ENCODE measurements at places on chromosomes 7 and 10.

GRCh38 chr7:14604606-14605005, 297.9 kb downstream of the DGKB start:
- DNase-seq = no peak

GRCh38 chr10:17984056-17984455, 32.3 kb downstream of the SLC39A12 start:
- DNase-seq = no peak

- DNase-seq = no peak
These were observed 27.8 kb downstream of the NHLRC2 start for GRCh38 chr10:113882240-113882639.

- DNase-seq = no peak
These were observed 830.4 kb upstream of the COBL start for GRCh38 chr7:52146871-52147634.

DNA sequence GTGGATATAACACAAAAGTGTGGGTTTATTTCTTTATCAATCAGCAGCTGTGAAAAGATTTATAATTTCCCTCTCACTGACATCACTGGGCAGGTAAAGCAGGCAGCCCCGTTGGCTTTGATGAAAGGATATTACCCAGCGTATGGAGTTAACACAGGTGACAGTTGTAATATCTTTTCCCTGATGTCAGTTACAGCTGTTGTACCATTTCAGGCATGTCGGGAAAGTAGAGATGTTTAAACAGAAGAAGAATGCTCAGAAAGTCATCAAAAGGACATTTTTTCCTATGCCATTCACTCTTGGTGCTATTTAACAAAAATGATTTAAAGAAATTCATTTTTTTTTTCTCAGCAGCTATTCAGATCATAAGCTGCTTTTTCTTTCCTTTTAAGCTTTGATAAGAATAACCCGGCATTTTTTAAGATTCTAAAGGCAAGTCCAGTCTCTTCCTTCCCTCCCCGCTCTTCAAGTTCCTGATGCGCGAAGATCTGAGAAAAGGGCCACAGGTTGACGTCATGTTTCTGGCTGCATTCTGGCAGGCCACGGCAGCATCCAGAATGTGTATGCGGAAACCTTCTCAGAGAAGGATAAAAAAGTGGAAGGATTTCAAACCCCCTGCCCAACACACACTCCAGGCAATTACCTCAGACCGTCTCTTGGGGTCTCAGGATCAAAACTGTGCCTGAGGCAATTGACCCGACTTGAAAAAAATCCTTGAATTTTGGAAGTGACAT, 32.5 kb upstream of the ADAM12 start:
- peak; percentile 64 for DNase-seq

- DNase-seq = no peak
These were observed 4.2 kb downstream of the PCDH15 start for GRCh38 chr10:54796881-54797280.

- no peak for DNase-seq
These were observed 22.7 kb downstream of the MKRN1 start for GRCh38 chr7:140456551-140457051.

DNA sequence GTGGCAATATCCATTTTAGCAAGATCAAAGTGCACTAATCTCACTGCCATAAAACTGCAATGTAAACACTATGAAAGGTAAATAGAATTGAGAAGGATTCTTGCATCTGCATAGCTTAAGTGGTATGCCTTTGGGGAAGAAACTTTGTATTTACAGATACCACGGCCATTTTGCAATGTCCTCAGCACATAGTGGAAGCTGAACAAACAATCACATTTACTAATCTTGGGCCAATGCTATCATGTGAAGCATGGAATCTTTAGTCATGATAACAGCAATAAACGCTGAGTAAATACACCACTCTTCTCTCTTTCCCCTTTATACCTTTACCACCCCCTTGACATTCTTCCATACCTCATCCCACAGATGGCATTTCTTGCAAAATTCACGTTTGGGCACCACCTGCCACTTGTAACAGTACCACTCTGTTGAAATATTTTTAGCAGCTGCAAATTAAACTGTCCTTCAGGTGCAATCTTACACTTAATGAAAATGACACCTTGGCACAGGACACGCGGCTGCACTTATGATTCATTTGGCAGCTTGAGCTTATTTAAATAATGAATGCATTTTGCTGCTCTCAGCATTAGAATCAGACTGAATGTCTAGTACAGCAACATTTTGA, 171.8 kb downstream of the SEMA3A start:
- DNase-seq = no peak

- DNase-seq = peak; percentile 42
These were observed 64.4 kb downstream of the NRBF2 start for GRCh38 chr10:63197344-63198092.

- no peak for DNase-seq
These were observed 80.6 kb downstream of the ABCB5 start for GRCh38 chr7:20696002-20696605.

DNA sequence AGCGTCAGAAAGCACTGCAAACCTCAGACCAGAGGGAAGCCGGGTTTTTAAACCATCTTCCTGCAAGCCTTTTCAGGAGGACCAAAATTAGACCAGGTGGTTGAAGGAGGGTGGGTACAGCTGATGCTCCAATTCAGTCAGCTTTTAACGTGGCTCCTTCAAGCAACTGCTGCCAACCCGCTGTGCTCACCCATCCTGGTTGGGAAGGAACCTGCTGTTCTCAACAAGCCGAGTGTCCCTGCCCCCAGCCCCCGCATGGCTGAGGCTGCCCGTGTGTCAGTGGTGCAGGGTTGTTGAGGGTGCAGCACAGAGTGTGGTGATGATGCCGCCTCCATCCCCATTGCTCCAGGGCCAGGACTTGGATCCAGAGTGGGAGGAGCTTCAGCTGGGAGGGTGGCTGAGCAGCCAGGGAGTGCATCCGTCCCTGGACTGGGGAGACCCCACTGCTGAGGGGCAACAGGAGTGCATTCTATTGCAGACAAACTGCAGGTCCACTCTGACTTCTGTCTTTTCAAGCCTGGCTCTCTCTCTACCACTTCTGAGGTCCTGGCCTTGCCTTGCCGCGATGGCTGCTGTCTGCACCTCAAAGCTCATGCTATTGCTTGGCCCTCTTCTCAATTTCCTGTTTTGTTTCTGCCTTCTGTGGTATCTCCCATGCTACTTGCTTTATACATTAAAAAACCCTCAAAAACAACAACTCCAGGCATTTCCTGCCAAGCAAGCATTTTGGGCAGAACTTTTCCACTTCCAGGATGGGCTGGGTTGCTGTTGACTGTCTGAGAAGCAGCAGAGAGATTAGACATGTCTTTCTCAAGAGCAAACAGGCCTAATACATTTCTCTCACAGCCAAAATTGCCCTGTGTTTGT, 134.7 kb downstream of the DNAJB6 start:
- DNase-seq = no peak

DNA sequence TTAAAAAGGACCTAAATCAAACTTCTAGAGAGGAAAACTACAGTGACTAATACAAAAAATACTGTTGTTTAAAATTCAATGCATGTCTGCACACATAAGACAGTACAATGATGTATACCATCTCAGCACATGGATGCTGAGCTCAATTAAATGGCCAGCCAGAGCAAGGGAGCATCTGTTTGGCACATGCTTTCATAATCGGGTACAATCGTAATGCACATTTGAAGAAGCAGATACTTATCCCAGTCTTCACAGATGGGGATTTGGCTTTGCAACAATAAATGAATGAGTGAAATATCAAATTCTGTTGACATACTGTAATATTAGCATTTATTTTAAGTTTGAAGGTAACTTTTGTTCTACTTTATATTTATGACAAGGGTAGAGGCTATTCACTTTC, 187.8 kb downstream of the CRPPA start:
- DNase-seq = no peak

DNA sequence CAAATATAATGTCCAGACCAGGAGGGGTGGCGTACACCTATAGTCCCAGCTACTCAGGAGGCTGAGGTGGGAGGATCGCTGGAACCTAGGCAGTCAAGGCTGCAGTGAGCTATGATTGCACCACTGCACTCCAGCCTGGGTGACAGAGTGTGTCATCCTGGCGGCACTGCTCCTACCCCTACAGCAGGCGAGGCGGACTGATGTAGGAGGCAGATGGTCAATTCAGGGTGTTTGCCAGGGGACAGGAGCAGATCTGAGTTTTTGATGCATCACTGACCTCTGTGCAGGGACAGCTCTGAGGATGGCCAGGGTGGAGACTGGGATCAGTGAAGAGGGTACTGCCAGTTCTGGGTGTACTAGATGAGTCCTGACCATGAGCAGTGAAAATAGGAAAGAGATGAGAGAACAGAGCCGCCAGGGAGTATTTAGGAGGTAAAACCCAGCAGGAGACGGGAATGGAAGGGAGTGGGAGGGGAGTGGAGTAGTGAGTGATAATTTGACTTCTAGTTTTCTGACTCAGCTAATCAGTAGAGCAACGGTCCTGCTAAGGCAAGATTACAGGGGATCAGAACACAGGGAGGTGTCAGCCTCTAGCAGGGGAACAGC, 75.3 kb downstream of the HIP1 start:
- DNase-seq = no peak

- no peak for DNase-seq
These were observed 86.1 kb upstream of the IGFBP3 start for GRCh38 chr7:46007194-46007593.

DNA sequence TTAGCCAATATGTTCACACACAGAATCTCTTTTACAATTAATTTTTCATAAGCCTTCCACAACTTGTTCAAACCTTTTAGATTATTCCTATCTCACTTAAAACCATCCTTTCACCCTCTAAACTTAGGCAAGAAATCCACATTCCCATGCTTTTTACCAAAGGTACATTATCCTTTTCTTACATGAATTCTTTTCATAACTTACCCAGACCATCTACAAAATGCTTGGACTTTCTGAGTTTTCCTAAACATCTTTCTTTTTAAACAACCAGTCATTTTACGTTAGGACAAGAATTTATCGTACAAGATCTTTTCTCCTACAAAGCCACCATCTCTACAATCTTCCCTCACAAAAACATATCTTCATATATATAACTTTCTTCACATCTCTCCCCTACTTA, 18.8 kb upstream of the GARS1 start:
- no peak for DNase-seq

DNA sequence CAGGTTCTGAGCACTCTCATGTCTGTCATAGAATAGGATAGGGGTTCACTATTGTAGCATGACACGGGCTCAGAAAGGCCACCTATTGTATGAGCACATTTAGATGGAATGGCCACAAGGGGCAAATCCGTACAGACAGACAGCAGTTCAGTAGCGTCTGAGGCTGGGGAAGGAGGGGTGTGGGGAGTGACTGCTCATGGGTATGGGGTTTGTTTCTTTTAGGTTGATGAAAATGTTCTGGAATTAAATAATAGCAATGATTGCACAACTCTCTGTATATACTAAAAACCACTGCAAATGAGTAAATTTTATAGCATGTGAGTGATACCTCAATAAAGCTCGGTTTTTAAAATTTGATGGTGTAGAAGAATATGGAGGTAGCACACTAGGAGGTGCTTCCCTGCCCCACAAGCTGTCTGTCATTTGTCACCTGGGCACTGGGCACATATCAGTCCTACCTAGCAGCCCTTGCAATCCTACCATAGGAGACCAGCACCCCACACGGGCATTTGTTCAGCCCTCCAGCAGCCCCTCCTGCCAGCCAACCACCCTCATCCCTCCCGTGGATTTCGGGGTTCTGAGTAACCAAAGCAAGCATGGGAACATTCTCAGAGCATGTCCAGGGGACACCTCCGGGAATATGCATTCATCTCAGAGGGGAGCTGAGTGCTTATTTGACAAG, 35.2 kb downstream of the KCNMA1 start:
- no peak for DNase-seq

DNA sequence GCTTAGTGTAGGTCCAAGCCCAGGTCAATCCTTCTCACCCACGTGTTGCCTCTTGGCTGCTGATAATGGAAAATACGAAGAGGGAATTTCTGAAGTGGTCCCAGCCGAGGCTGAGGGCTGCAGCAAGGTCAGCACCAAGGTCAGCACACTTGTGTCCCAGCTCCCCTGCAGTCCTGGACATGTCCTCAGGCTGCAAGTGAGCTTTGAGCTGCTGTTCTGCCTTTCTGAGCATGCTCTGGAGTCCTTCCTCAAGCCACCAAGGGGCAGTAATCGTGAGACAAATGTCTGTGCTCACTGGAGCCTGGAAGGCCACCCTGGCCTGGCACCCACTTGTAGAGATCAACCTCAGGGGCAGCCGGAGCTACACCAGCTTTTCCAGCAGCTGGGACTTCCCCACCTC, 28.3 kb downstream of the DRGX start:
- no peak for DNase-seq

- DNase-seq = no peak
These were observed 103.2 kb downstream of the DYNC1I1 start for GRCh38 chr7:95875519-95875918.

GRCh38 chr10:15387021-15387420, 15.9 kb upstream of the FAM171A1 start:
- DNase-seq = no peak

DNA sequence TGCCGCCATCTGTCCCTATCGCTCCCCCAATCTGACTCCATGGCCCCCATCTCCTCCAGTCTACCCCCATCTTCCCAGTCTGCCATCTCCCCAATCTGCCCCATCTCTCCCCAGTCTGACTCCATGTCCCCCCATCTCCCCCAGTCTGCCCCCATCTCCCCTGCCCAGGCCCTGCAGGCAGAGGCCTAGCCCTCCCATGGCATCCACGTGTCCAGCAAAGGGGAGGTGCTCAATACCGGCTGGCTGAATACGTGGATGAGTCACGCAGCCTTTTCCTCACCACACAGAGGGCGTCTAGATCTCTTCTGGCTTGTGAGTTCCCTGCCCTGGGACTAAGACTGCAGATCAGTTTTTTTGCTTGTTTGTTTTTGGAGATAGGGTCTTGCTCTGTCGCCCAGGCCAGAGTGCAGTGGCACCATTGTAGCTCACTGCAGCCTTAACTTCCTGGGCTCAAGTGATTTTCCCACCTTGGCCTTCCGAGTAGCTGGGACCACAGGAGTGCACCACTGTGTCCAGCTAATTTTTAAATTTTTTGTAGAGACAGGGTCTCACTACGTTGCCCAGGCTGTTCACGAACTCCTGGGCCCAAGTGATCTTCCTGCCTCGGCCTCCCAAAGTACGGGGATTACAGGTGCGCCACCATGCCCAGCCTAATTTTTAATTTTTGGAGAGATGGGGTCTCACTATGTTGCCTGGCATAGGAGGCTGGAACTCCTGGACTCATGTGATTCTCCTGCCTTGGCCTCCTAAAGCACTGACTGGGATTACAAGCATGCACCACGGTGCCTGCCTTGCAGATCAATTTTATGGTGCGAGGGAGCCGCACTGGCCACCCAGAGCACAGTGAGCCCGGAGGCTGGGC, 15.3 kb upstream of the GPR146 start:
- peak; percentile 82 for DNase-seq

GRCh38 chr7:42876182-42877068, 35.4 kb downstream of the C7orf25 start:
- peak; percentile 60 for DNase-seq
